T-helper 17 cell (primary cell): ENCODE measurements at places on chromosomes 2 and 18. TPM values are rescaled to one million over a fixed set of nuclear protein-coding genes. Genes with fewer than 3 reads are reported as not detected.

TMEM37 gene
- total RNA-seq = not detected

ANKRD44 gene
- 246 TPM for total RNA-seq

POLR1A gene
- total RNA-seq = 17.7 TPM

- DNase-seq = no peak
These were observed 435.1 kb downstream of the MTX2 start for GRCh38 chr2:176704282-176704858.

DTNA gene
- total RNA-seq = not detected

SEPTIN10 gene
- 3.9 TPM for total RNA-seq

OSR1 gene
- not detected for total RNA-seq

- no peak for DNase-seq
These were observed 230.7 kb upstream of the PXDN start for GRCh38 chr2:1975060-1975459.

CD28 gene
- total RNA-seq = 177 TPM

CCDC178 gene
- total RNA-seq = not detected

- DNase-seq = no peak
These were observed 43.2 kb downstream of the ATIC start for GRCh38 chr2:215354771-215355695.

- DNase-seq = no peak
These were observed 33.9 kb downstream of the ZNF516 start for GRCh38 chr18:76461148-76461547.

CCDC148 gene
- not detected for total RNA-seq

GRCh38 chr2:23069923-23070322 is 315.1 kb upstream of the KLHL29 start:
- no peak for DNase-seq

- DNase-seq = no peak
These were observed 91.8 kb downstream of the ACVR1 start for GRCh38 chr2:157784169-157784822.

DNA sequence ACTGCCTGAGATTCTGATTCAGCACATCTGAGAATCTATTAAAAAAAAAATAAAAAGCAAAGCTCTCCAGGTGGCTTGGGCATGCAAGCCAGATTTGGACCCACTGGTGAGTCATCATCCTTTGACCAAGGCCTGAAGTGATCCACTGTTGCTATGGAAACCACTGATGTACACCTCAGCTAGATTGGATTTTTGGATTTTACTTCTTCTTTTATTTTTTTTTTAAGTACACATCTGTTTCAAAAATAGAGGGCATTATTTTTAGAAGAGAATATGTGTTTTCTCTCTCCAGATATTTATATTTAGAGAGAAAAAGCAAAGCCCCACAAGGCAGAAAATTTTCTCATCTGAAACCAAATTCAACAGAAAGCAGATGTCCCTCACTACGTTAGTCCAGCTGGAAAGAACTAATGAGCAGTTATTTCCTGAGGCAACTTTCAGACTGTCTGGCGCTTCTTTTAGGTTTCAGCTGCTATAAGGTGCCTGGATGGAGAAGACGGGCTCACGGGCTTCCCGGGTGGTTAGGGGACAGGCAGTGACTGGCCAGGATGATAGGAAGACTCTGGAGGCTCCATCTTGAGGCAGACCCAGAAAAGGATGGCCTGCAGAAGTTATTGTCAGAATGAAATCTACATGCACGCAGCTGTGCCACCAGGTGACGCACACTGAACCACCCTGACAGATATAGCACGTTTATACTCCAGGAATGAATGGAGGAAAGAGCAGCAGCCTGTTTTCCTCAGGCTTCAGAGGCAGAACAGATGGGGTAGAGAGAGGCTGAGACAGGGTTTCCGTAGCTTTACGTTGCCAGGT is 50.5 kb downstream of the MRPL35 start:
- no peak for DNase-seq

GRCh38 chr18:63972002-63972376 is 2.1 kb downstream of the SERPINB8 start:
- no peak for DNase-seq
